ENCODE measurements at places on chromosomes 13 and 19.

- DNase-seq = no peak
Measured at GRCh38 chr13:112892426-112893206, 76.4 kb upstream of the MCF2L start.

DNA sequence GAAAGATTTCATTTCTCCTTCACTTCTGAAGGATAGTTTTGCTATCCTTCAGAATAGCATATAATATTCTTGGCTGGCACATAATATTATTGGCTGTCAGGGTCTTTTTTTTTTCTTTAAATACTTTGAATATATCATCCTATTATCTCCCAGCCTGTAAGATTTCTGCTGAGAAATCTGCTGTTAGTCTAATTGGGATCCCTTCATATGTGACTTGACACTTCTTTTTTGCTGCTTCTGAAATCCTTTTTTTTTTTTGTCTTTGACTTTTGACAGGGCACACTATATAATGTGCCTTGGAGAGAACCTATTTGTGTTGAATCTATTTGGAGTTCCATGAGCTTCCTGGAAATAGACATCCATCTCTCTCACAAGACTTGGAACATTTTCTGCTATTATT is 136.9 kb upstream of the UBL3 start:
- no peak for DNase-seq

GRCh38 chr19:3608079-3608641 is 1.5 kb upstream of the TBXA2R start:
- DNase-seq = no peak

DNA sequence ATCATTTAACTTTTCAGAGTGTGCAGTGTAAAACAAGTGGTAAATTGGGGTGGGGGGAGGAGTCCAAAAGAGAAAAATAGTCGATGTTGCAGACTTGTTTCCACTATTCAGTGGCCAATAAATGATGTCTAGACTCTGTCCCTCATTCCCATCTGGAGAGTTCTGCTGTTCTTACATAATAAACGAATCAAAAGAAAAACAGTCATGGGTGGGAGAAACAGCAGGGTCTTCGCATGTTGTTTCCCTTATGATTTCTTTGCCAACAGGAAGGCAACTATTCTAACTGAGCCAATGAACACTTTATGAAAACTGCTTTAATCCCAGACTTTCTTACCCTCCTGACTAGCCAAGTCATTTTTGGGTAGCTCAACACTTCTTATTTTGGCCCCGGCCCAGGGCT is 615.5 kb downstream of the FGF9 start:
- DNase-seq = no peak

Measured in dorsolateral prefrontal cortex (tissue), 122 donors.